ENCODE measurements at places on chromosomes 4 and X.

DNA sequence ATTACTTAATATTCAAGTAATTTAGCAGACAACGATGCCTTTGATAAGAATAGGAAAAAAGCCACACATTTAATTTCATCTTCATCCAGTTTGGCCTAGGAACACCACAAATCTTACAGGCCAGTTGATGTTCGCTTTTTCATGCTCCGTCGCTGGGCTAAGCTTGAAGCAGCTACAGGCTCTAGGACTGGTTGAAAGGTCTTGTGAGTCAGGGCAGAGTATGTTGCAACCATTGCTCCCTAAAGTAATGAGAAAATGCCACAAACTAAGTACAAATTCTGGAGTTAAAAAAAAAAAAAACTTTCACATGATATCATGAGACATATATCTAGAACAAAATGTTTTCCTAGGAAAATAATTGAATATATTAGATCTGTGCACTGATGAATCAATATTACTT, 123.8 kb downstream of the RPS6KA6 start:
- DNase-seq = no peak

DNA sequence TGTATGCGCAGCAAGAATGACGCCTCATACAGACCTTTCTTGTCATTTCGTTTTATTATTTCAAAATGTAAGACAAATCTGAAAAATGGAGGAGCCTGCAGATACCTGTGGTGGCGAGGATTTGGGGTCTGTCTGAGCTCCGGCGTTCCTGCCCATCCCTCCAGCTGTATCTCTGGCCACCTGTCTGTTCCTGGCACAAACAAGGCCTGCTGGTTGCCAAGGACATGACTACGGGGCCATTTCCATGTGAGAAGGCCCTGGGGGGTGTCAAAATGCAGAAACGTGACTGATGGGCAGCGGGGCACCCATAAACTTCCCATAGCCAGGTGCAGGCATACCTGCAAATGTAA, 591 bp upstream of the TSPAN7 start:
- peak; percentile 64 for DNase-seq

GRCh38 chr4:97349468-97350186, 793.6 kb downstream of the STPG2 start:
- no peak for DNase-seq

DNA sequence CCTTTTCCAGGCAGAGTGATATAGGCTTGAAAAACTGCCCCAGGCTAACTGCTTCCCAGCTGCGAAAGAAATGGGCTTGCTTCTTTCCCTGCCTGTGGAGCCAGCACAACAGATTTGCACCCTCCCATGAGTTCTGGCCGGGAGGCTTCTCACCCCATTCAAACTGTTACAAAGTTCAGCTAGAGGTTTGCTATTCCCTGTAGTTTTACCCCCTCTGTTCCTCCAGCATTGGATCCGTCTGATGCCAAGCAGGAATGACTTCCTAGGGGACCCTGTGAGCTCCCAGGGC, 87.6 kb upstream of the NDST4 start:
- no peak for DNase-seq

- no peak for DNase-seq
These were observed 28.6 kb downstream of the TMEM255A start for GRCh38 chrX:120282697-120283096.

- peak; percentile 70 for DNase-seq
These were observed 126.6 kb downstream of the ASB9 start for GRCh38 chrX:15143050-15143824.

GRCh38 chrX:139025816-139026215, 314.3 kb upstream of the FGF13 start:
- DNase-seq = no peak

- DNase-seq = no peak
These were observed 172.2 kb upstream of the CXCL13 start for GRCh38 chr4:77433418-77433733.

DNA sequence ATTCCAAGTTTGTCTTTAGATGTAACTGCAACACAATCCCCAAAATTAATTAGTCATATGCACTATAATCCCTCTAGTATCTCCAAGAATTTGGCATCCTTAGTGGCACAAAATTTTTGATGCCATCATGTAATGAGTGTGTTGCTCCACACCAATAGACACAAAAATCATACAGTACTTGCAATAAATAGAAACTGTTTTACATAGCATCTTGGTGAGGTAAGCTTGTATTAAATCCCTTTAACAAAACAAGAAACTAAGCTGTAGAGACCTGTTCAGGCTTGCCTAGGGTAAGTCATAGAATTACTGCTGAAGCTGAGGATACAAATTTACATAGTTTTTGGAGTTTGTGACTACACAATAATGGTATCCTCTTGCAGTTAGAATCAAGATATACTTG, 64.5 kb upstream of the PRSS12 start:
- DNase-seq = no peak

DNA sequence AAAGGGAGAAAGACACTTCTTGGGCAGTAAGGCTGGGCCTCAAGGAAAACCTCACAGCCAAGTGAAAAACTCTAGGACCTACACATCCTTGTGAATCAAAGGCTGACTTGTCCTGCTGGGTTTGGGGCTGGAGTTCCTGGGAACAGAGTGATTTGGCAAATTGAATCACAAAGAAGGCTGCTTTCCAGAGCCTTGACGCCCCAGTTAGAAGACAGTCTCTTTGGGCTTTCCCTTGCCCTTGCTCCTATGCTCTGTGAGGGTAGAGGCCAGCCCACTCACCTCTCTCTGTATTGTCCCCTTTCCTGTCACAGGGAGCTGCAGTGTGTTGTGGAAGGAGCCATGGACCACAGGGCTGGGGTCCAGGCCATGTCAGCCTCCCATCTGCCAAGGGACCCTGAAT, 9.6 kb downstream of the AMER1 start:
- no peak for DNase-seq

DNA sequence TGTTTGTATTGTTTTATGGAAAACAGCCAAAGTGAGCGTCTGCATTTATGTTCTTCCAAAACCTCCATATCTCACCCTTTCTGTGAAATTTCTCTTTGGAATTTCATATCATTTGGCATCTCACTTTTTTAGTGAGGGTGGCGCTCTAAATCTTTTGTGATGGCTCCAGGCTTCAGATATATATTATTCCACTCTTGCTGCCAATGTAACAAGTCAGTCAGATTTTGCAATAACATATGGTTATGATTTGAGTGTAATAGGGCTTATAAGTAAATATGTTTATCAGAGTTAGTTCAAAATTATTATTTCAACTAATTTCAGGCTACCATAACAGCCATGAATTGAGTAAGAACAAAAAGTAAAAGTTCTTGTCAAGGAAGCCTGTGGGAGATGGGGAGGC, 314.7 kb downstream of the PDGFC start:
- DNase-seq = no peak

DNA sequence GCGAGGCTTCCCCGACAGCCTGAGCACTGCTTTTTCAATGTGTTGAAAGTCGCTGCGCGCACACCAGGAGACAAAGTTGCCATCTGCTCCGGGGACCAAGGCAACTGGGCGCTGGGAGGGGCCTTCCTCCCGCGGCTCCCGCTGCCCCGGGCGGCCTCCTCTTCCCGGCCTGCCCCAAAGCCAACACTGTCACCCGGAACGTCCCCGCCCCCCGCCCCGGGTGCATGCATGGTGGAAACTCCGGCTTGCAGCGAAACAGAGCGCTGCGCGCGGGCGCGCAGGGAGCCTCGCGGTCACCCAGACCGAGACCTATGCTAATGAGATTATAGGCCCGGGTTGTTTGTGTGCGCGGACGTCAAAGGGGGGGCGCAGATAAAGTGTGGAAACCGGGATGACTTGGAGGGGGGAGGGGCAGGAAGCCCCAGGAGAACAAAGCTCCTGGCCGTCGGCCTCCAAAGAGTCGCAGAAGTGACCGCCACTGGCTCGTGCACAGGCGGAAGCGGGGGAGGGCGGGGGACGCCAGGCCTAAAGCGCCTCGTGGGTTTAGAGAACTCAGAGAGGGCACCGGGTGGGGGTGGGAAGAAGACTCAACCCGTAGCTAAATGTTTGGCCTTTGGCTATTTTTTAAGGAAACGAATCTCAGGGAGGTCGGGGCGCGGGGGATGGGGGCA, 88.8 kb downstream of the BCOR start:
- DNase-seq = peak; percentile 84

DNA sequence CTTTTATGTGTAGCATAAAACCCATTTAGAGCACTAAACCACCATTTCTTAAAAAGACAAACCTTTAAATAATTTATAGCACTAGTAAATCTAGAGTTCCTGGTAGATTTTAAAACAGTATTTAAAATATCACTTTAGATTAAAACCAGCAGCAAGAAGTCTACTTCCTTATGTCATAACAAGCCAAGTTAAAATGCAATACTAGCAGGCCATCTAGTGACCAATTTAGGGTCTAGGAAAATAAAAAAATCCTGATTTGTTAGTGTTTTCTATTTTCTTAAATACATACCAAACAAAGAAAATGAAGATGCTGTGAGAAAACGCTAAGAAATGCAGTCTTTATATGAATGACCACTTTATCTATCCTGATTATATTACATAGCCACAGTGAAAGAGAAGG, 53.9 kb downstream of the PAPSS1 start:
- no peak for DNase-seq

- no peak for DNase-seq
These were observed 23.8 kb downstream of the ZFX start for GRCh38 chrX:24173115-24173847.

DNA sequence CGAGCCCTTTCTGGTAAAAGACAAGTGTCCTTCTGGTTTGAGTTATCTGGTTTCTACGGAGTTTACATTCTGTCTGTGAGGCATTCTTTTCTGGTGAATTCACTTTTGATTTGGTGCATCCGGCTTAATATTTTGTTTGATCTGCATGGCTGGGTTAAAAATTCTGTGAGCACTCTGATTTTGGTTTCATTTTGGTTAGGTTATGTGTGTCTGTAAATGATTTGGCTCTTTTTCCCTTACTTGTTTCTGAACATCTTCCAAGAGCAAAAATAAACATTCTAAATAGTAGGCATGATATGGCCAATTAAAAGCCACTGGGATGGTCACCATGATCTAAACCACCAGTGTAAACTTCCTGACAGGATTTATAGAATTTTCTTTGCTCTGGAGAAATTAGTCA, 85.7 kb upstream of the PTPN13 start:
- DNase-seq = no peak

- DNase-seq = no peak
These were observed 118.0 kb downstream of the SLC4A4 start for GRCh38 chr4:71456841-71457240.

GRCh38 chrX:76202471-76202870, 29.6 kb downstream of the PBDC1 start:
- DNase-seq = no peak

DNA sequence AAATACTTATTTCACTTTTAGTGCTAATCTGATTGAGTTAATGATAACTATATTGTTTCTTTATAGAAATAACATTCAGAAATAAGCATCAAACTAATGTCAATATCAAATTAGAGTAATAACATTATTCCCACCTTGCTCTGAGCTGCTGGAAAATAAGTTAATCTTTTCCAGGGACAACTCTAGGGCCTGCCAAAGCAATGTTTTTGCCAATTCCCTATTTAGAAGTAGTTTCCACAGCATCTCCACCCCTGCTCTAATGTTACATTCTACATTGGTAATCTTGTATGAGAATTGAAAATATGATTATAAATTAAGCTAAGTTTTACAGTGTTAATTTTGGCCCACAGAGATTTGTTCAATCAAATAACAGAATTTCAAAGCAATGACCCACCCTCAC, 68.3 kb downstream of the REELD1 start:
- no peak for DNase-seq

DNA sequence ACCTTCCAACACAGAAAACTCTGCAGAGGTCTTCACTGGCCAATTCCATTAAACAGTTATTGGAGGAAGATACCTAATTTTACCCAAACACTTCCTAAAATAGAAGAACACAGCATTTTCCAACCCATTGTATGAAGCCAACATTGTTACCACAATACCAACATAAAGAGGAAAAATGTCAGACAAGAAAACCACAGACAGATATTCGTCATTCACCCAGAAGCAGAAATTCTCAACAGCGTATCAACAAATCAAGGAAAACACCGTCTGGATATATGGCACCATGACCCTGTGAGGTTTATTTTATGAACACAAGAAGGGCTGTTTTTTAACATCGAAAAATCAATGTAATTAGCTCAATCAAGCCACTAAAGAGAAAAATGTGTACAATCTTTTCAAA, 255.6 kb downstream of the ASMT start:
- no peak for DNase-seq

GRCh38 chr4:152605641-152606335, 69.9 kb upstream of the FBXW7 start:
- no peak for DNase-seq

DNA sequence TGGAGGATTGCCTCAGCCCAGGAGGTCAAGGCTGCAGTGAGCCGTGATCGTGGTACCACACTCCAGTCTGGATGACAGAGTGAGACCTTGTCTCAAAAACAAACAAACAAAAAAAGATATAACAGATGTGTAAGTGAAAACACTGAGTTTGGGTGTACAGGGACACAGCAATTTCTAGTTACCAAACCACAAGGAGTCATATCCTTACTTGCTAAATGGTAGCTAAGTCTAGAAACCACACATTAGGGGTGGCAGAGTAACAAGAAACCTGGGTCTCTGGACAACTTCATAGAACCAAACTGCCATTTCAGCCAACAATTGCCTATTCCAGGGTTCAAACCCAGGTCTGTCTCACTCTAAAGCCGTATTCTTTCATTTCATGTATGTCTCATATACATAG, 20.8 kb downstream of the PPEF2 start:
- no peak for DNase-seq
